ENCODE measurements at places on chromosomes 16 and 17.

GRCh38 chr16:9864461-9864860 is 317.8 kb downstream of the GRIN2A start:
- DNase-seq = no peak

DNA sequence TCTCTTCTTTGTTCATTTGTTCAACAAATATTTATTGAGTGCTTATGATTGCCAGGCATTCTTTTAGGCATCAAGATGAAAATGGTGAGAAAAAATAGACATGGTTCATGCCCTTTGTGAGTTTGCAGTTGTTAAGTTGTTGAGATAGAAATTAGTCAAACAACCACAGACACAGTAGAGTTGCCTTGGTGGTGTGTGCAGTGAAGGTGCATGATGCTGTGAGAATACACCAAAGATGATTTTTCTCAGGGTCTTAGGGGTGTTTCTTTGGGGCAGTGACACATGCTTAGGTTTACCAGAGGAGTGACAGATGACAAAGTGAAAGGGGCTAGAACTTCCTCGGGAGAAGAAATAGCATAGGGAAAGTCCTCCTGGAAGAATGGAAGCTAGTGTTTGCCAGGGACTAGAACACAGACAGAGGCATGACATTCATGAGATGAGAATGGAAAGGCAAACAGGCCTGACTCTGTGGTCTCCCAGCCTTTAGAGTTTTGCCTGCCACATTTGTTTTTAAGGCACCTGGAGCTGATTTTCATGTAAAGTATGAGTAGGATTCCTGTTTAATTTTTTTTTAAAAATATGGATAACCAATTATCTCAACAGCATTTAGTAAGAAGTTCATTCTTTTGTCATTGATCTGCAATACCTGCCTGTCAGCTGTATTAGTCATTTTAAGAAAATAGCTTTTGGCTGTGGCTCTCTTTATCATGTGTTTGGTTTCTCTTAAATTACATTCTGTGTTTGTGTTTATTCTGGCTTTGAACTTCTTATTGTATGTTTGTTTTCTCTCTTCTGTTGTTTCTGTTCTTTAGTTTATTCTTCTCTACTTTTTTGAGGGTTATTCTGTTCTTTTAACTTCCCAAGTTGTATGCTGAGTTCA is 36.6 kb downstream of the CYLD start:
- DNase-seq = no peak

DNA sequence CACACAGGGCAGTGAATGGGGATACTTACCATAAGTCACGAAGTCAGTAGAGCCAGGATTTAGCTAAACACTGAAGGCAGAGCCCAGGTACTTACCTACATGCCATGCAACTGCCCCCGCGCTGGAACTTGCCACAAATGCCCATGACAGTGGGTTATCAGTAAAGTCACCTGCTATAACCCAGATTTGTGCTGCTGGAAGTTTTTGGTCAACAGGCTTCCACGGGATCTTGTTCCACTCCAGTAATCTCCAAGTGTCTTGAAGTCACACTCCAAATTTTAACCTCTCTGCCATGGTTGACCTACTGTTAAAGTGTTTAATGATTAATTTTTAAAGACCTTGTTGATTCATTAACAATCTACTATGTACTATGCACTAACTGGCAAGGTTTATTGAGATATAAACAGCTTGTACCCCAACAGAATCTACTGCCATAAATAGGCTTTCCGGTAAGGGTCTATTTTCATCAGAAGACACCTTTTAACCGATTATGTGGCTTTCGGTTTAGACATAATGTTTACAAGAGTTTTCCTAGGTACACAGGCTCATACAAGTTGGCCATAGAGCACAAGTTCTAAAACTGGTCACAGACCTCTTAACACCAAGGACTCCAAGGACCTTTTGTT is 6.3 kb upstream of the SLC5A11 start:
- DNase-seq = no peak

- peak; percentile 19 for DNase-seq
Observed at GRCh38 chr17:67443931-67444595, 67.0 kb downstream of the PITPNC1 start.

DNA sequence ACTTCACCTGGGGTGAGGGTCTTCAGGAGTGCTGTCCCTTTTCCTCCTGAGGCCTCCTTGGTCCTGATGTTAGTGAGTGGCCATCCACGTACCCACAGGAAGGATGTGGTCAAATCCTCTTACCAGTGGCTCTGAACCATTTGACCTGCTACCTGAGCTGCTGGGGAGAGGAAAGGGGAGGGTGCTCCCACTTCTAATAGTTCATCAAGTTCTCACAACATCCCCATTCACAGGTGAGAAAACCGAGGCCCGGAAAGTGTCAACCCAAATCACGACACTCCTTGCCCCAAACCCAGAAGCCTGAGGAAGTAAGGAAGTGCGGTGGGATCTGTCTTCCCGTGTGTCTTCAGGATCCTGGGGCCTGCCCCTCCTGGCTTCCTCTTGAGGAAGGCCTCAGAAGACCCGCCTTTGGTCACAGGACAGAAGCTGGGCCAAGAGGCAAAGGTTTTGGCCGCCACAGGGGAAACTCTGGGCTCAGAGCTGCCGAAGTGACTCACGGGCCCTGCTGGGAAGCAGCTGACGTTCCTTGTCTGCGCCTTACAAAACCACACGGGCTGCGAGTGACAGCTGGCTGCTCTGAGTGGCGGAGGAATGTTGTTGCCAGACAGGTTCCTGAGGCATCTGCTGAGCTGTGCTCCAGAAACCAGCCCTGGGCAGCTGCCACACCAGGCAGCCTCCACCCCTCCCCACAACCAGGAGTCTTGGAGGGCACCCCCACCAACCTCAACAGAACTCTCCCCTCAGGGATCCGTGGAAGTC is 13.9 kb upstream of the KIFC3 start:
- DNase-seq = peak; percentile 96

DNA sequence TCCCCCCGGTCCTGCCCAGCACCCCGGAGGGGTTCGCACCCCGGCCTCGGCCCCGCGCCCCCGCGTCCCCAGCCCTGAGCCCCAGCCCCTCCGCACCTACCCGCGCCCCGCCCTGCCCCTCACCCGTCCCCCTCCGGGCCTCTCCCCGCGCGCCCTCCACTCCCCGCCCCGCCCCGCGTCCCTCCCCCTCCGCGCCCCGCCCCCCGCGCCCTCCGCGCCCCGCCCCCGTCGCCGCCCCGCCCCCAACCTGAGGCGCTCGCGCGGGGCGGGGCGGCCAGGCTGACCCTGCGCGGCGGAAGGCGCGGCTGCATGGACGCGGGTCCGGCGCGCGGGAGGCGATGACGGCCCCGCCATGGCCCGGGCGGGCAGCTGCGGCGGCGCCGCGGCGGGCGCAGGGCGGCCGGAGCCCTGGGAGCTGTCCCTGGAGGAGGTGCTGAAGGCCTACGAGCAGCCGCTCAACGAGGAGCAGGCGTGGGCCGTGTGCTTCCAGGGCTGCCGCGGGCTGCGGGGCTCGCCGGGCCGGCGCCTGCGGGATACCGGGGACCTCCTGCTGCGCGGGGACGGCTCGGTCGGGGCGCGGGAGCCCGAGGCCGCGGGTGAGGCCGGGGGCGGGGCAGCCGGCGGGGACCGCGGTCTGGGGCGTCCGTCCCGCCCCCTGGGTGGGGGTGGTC is at the start of gene SPIRE2:
Gene SPIRE2 (plus strand): TSS at position 277 of the 671 bp plus-strand sequence. CDS start 76 bp downstream, at position 353.
- peak; percentile 79 for DNase-seq

DNA sequence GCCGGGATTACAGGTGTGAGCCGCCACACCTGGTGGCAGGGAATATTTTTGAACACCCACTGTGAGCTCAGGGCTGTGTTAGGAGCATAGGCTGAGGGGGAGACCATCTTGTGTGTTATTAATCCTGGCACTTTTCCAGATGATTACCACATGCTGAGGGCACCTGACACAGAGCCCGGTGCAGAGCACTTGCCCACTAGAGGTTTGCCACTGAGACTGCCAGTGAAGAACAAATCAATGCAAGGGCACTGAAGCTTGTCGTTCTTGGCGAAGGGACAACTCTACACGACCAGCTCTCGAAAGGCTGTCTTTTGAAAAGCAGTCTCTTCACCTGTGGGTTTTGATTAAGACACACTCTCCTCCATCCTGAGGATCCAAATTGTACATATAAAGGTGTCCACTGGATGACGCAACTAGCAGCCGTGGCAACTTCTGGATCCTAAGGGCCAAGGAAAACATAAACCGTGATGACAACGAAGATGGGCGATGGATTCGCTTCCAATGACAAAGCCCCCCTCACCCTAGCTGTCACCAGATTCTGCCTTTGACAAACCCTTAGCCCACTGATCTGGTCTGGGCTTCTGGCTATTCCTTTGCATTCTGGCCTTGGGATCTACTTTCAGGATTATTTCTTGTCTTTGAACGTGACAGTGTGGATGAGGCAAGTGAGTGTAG is 28.7 kb downstream of the WIPI1 start:
- DNase-seq = no peak

GRCh38 chr16:9476744-9477143 is 385.3 kb downstream of the HAPSTR1 start:
- DNase-seq = no peak

Data from choroid plexus epithelial cell (primary cell).